ENCODE measurements at places on chromosomes 13 and 19.

DNA sequence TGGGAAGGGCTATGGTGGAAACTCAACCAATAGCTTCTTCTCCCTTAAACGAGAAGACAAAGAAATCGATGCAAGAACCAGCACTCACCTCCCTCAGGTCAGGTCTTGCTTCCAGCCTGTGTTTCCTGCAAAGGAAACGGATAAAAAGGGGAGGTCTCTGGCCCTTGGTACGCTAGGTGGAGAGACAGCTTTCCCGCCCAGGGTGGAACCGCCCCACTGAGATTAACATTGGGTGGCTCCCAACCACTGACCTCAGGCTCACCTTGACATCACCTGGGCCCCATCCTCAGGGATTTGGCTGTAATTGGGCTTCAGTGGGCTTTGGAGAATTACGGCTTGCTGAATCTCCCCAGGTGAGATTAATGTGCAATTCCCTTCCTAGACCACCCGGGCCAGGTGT, at the start of gene NLRP7:
TSS of gene NLRP7 (minus strand) at position 150 of the 400 bp plus-strand sequence.
- no peak for DNase-seq

DNA sequence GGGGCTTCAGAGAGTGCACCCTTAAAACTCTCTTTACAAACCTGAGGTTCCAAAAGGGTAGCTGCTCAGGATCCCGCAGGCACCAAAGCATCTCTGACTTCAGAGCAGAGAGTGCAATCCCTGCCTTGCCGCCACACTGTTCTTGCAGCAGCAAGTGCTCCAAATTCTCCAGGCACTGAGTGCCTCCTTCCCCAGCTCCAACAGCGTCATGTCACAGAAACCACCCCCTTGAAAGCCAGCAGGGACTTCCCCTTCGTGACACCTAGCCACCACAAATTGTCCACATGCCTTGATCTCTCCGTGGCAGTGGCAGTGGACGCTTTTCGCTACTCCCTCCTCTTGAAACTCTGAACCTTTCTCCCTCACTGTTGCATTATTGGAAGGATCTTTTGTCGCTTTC, 39.9 kb downstream of the MBNL2 start:
- no peak for DNase-seq

DNA sequence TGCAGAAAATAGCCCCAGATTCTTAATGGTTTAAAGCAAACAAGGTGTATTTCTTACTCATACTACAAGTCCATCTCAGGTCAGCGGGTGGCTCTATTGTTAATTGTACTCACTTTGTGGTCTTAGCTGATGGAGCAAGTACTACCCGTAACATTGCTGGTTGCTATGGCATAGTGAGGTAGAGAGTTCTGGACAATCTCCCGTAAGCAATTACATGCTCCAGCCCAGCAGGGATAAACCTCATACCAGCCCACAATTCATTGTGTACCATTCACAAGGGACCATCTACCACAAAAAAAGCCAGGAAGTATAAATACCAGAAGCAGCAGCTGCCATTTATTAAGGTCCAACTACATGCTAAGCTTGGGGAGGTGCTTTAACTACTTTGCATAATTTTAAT, 167.1 kb downstream of the PCDH9 start:
- DNase-seq, result no peak

GRCh38 chr13:45384474-45385174, 33.5 kb downstream of the SLC25A30 start:
- no peak for DNase-seq

DNA sequence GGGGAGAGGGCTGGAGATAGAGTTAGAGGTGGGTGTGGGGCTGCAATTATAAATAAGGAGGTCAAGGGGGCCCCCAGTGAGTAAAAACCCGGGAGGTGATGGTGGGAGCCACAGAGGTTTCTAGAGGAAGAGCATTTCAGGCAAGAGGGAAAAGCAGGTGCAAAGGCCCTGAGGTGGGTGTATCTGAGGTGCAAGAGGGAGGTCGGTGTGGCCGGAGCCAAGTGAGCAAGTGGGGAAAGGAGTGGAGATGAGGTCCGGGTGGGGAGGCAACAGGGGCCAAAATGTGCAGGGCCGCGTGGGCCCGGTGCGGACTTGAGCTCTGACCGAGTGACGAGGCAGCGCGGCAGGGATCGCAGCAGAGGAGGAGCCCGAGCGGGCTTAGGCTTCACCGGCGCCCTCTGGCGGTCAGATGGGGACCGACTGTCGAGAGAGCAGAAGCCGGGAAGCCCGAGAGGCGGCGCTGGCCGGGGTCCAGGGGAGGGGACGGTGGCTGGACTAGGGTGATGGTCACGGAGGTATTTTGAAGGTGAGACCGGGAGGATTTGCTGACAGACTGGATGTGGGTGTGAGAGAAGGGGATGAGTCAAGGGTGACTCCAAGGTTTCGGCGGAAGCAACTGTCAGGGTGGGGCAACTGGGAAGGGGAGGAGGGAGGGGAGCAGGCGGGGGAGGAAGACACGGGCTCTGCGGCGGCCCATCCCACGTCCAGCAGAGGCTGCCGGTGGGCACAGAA, 17.7 kb upstream of the SPACA4 start:
- peak; percentile 96 for DNase-seq

GRCh38 chr13:78032132-78032531, 113.5 kb upstream of the EDNRB start:
- no peak for DNase-seq

GRCh38 chr13:110767476-110767875, 54.0 kb downstream of the ING1 start:
- DNase-seq, result no peak

GRCh38 chr13:109773276-109773675, 13.1 kb downstream of the IRS2 start:
- DNase-seq, result no peak

DNA sequence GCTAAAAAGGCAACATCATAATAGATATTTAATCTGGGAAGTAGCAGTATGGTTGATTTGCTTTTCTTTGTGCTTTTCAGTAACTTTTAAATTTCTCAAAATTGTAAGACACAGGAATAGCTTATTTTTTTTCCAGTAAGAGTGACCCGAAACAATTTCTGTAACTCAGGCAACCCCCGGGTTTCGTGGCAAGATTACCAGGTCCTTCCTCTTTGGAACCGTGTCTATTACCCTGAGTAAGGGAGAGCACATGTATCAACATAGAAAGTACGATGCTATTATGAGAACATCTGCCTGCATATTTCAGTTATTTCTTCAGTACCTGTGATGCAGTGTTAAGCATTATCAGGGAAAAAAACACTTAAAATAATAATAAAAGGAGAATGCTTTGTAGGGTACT, 64.1 kb downstream of the DOCK9 start:
- DNase-seq, result no peak

DNA sequence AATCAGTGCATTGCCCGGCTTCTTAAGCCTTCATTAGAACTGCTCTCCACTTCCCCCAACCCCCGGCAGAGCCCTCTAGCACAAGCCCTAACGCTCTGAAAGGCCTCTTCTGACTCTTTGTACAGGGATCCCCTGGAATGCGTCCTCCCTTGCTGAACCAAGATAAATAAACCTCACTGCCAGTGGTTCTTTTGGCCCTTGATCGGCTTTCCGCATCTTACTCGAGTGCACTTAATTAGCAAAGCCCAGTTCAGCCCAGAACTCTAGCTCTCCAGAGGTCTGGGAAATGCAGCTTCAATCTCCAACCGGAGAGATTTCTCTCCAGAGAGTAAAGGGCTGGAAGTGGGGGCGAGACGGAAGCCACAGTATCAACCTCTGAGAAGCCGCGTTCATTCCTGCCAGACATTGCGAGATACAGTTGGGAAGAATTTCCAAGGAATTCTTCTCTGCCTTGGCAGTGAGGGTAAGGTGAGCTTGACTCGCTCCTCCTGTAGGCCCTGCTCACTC, 8.7 kb upstream of the ZNF444 start:
- DNase-seq, result no peak

DNA sequence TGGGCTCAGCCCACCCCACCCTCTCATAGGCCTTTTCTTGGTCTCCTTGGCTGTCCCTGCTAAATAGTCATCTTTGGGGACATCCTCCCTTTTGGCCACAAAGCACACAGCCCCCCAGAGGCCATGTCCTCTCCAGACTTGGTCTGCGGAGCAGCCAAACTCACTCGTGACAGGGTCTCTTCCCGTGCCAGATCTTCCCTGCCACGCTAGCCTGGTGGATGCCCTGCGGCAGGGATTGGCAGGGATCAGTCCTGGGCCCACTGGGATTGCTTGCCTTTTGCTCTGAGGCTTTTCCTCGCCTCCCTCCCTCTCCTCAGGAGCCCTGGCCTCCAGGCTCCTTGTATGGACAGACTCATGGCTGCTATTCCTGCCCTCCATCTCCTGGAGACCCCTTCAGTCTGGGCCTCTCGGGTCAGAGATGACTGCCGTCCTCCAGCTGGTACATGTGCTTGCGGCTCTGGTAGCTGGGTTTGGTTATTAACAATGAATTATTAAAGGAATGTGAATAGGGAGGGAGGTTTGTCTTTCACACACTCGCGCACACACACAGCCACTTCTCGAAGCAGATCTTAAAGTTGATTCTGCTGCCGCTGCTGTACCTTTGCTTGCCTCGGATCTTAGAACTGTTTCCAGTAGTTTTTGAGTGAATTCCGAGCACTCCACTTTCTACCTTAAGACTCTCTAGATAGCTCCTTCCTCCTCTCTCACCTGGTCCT, 45.1 kb downstream of the NFIX start:
- DNase-seq, result no peak

DNA sequence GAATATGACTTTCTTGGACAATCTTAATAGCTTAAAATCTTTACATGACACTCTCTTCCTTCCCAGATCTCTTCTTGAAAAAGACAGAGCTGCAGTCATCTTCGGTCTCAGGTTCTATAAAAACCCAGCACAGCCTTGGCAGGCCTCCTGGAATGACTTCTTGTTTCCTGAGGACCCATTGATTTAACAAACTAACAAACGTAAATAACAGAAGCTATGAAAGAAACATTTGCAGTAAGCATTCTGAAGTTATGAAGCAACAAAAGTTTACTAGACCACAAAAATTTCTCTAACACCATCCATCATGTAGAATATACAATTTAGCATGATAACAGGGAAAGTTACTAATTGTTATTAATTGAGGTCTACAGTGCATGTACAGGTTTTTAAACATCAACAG, 62.8 kb upstream of the STARD13 start:
- DNase-seq, result no peak

DNA sequence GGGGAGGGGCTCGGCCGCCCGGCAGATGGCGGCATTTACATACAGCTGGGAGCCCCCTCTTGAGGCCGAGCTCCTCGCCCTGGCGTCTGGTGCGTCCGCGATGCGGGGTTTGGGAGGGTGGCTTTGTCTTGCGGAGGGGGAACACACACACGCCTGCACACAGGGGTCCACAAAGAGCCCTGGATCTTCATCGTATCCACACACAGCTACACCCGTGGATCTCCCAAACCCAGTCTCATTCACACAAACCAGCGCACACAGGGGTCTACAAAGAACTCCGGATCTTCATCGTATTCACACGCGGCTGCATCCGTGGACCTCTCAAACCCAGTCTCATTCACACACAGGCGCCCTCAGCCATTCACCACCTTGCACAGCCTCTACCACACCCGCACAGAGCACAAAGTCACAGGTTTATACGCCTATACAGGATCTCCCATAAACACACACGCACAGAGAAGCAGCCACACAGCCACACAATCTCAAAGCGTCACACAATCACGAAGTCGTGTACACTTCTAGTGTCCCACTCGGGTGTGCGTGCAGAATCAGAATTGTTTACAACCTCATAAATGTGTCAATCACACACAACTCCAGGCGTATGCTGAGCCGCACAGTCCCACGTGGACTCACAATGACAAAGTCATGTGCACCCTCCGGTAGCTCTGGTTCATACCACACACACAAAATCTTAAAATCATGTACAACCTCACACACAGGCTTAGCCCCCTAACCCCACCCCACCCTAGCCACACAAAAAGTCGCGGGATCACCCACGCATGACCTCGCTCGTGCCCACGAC, 550 bp upstream of the DLL3 start:
- peak; percentile 92 for DNase-seq

DNA sequence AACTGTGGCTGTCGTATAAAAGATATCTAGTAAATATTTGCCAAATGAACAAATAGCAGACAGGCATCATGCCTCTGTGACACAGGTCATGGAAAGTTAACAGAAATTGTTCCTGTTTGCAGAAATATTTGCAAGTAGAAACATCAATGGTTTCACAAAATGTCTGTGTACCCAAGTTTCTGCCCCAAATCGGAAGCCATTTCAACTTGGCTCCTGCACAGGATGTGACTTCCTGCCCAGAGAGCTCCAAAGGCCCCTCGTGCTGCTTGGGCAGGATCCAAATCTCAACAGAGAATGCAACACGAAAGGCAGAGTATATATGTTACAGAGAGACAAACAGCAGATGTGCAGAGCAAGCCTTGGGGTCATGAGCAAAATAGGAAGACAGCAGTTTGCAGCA, 95.5 kb upstream of the SERP2 start:
- no peak for DNase-seq

- DNase-seq, result no peak
Observed at GRCh38 chr13:67023130-67023876, 206.8 kb downstream of the PCDH9 start.

DNA sequence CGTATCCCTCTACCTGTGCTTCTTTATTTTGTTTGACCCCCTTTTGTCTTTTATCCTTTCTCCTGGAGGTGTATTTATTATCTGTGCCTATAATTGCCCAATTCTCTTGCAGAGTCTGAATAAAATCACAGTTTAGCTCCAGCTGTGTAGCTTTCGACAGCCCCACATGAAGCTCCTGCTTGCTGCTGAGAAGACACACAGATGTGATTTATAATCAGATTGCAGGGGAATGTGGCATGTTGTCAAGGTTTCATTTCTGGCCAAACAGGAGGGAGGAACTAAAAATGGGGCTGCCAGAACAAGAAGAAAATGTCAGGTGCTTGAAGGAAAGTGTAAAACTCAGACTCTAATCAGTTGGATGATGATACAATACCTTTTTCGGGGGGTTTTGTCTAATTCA, 22.7 kb downstream of the CCNA1 start:
- no peak for DNase-seq

DNA sequence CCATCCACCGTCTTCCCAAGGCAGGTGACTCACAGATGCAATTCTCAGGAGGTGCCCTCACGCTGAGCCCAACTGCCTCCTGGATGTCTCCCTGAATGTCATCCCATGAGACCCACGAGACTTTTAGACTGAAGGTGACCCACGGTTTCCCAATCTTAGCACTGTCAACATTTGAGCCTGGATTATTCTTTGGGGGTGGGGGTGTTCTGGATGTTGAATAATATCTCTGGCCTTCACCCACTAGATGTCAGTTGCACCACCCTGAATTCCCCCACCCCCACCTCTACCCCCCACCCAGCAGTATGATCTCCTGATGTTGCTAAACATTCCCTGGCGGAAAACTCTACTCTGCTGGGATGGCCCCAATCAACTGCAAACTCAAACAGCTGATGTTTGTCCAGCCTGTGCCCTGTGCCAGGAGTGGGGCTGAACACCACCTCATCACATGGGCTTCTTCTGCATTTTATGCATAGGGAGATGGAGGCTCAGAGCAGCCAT, 2.2 kb upstream of the CYP4F22 start:
- DNase-seq, result no peak

GRCh38 chr19:11982526-11982925, 17.7 kb downstream of the ZNF763 start:
- DNase-seq, result no peak

- no peak for DNase-seq
Observed at GRCh38 chr19:40415768-40416167, 2.6 kb upstream of the PRX start.

GRCh38 chr19:45251452-45252354, 632 bp downstream of the MARK4 start:
- DNase-seq, result peak; percentile 50

- no peak for DNase-seq
Observed at GRCh38 chr19:58182577-58182988, 278 bp upstream of the ZNF274 start.

Measured in glutamatergic neuron (in vitro differentiated cells).